ENCODE measurements at places on chromosomes 11 and 22.

- no peak for DNase-seq
Observed at GRCh38 chr11:17827006-17827405, 92.4 kb downstream of the KCNC1 start.

GRCh38 chr22:26837784-26838470, 180.5 kb downstream of the MIAT start:
- DNase-seq, result no peak

- DNase-seq, result no peak
Observed at GRCh38 chr11:95268391-95268790, 37.4 kb upstream of the SESN3 start.

GRCh38 chr22:20641919-20642579, 131.9 kb upstream of the SERPIND1 start:
- no peak for DNase-seq

- DNase-seq, result no peak
Observed at GRCh38 chr22:47048123-47049077, 285.9 kb downstream of the TBC1D22A start.

- no peak for DNase-seq
Observed at GRCh38 chr11:16160146-16160545, 196.2 kb downstream of the SOX6 start.

DNA sequence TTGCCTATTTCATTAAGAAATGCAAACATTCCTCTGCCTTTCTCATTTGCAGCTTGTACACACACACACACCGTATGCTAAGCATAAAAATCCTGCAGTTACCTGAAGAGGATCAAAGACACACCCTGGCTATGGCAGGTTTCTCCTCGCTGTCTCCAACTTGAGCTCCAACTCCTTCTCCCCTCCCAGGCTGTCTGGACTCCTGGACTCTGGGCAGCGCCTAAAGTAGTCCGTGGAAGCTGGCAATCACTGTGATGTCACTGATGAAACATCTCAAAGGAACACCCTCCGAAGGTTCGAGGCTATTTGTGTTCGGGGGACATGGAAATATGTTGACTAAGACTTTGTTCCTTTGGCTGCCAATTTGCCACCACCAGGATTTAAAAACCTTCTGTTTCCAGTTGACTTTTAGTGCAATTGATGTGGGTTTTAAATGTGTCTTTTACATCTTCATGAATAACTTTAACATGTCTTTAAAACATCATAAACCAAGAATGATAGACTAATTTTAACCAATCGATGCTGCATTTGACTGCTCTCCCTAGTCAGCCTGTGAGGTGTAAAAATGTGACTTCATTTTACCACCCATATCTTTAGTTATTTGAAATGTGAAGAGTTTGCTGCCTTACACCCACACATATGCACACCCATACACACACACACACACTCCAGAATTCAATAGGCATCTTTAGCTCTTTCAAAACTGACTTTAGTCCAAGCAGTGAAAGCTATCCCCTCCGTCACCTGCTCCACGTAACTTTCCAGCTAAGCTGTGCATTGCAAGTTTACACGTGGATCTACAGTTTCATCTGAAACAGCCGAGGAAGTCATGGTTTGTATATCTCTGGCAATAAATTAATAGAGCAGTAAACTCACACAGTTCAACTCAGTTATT, at the start of gene SLN:
Gene SLN, minus strand, starts transcription at position 196 of the 895 bp plus-strand sequence.
- no peak for DNase-seq

- DNase-seq, result no peak
Observed at GRCh38 chr11:130725421-130726233, 190.7 kb downstream of the SNX19 start.

GRCh38 chr11:19253153-19253745, 12.5 kb upstream of the E2F8 start:
- DNase-seq, result no peak

GRCh38 chr11:122743949-122744348, 88.4 kb downstream of the UBASH3B start:
- peak; percentile 65 for DNase-seq

GRCh38 chr22:29003552-29003951, 58.1 kb downstream of the C22orf31 start:
- no peak for DNase-seq

GRCh38 chr11:132263875-132264274, 893.5 kb downstream of the NTM start:
- no peak for DNase-seq

DNA sequence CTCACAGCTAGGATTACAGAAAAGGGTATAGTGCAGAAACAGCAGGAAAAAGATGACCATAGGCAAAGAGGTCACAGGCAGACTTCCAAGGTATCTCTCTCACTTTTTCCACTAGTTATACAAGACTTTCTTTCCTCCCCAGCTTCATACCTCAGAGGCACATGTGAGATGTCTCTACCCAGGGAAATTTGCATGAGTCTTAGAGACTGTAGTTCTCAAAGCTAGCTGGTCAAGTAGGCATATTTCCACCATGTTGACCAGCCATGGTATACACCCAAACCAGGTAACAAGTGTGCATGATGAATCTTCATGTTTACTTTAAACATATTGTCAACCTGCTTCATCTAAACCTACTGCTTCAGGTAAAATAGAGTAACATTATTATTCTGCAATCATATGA, 27.9 kb downstream of the PRMT3 start:
- DNase-seq, result no peak

- DNase-seq, result no peak
Observed at GRCh38 chr11:76781046-76781801, 1.9 kb upstream of the TSKU start.

- no peak for DNase-seq
Observed at GRCh38 chr11:88100151-88100550, 75.1 kb downstream of the RAB38 start.

GRCh38 chr11:12064136-12064953, 46.0 kb upstream of the MICAL2 start:
- no peak for DNase-seq

DNA sequence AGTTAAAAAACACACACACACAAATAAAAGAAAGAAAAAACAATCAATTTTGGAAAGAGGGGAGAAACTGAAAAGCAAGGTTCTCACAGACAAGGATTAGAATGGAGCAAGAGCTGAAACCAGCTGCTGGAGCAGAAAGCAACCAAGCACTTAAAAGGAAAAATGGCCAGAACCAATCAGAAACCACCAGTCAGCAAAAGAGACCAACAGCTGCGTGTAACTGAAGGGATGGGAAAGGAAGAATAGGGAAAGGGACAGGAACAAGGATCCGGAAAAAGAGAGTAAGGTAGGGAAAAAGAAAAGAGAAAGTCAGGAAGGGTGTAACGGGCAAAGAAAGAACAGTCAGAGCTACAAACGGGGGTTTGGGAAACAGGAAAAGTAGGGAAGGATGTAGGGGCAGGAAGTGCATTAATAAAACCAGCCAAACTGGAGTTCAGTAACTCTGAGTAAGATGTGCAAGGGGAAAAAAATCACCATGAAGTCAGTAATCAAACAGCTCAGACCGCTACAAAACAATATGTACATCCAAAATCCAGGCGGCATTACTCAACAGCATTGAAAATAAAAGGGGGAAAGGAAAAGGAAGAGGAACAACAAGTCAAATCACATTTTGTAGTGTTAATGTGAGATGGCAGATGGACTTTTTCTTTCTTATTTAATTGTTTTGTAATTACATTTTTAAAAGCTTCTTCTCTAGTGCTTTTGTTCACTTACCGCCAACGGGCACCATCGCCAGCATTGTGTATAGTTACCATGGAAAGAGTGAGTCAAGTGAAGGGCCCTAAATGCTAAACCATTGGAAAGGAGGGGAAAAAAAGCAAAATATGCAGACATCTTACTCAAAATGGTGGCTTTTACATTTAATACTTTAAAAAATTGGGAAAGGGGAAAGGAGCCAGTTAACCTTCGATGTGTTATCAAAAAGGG, 49.2 kb downstream of the APOL5 start:
- DNase-seq, result no peak

- DNase-seq, result no peak
Observed at GRCh38 chr11:73468590-73469161, 92.5 kb downstream of the RELT start.

DNA sequence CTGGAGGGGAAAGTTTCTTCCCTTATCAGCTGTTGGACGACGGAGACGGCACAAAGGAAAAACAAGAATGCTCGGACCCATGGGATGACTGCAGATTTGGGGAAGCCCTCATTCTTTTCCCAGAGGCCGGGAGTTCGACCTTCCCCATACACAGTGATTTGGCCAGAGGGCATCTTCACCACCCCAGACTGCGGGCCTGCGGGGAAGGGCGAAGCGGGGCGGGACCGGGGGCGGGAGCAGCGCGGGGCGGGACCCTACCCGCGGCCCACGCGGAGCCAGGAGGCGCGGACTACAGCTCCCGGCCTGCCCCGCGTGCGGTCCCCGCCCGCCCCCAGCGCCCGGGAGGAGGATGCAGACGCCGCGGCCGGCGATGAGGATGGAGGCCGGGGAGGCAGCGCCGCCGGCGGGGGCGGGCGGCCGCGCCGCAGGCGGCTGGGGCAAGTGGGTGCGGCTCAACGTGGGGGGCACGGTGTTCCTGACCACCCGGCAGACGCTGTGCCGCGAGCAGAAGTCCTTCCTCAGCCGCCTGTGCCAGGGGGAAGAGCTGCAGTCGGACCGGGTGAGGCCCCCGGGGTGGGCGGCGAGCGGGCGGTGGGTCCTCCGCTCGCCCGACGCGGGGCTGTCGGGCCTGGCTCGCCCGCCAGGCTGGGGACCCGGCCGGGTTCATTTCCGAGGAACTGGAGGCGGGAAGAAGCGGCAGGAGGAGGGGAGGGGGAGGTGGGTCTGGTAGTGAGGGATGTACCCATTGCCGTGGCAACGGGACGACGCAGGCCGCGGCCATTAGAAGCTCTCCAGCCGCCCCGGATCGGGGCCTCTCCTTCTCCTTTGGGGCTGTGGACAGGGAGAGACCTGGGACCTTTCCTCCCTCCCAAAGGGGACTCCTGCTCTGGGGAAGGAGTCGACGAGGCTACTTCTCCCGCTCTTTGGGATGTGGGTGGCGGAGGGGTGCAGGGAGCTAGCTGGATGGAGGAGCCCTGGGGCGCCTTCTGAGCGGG, at the start of gene KCTD17:
Gene KCTD17, plus strand, starts transcription at position 352 of the 995 bp plus-strand sequence. Its CDS starts 19 bp downstream, at position 371.
- DNase-seq, result peak; percentile 32

GRCh38 chr11:84857746-84858145, 769.4 kb downstream of the DLG2 start:
- no peak for DNase-seq

- DNase-seq, result peak; percentile 65
Observed at GRCh38 chr22:30649430-30650007, 13.9 kb downstream of the SLC35E4 start.

- DNase-seq, result no peak
Observed at GRCh38 chr11:45285930-45286632, at the start of gene SYT13. Gene SYT13 (minus strand): TSS chr11:45286341. CDS start chr11:45286207, 134 bp downstream.

DNA sequence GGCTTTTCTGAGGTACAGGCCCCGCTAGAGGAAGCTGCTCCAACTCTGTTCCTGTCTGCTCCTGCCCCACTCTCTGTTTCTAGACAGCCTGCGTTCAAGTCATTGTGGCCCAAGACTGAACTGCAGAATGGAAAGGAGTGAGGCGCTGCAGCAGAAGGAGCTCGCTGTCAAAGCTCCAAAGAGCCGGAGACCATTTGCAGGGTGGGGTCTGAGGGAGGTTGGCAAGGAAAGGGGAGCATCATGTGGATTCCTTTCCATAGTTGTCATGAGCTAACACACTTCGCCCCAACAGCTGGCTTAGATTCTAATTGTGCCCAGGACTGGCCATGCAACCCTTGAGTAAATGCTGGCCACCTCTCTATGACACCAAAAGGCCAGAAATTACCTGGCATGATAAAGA, 18.8 kb downstream of the APOL4 start:
- no peak for DNase-seq

DNA sequence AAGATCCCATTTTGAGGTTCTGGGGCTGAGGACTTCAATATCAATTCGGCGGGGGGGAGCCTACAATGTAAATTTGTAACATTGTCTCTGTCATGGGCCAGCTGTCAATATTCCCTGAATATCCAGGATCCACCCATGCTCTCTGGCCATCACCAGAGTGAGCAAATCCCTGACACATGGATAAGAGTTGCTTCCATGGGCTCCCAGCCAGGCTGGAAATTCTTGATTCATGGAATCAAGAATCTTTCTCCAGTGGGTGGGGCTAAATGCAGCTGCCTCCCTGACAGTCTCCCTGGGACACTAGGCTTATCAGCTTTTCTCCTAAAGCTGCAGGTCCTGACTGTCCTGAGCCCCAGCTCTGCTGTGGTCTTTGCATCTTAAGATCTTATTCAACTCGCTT, 86.9 kb upstream of the IGLL5 start:
- no peak for DNase-seq

DNA sequence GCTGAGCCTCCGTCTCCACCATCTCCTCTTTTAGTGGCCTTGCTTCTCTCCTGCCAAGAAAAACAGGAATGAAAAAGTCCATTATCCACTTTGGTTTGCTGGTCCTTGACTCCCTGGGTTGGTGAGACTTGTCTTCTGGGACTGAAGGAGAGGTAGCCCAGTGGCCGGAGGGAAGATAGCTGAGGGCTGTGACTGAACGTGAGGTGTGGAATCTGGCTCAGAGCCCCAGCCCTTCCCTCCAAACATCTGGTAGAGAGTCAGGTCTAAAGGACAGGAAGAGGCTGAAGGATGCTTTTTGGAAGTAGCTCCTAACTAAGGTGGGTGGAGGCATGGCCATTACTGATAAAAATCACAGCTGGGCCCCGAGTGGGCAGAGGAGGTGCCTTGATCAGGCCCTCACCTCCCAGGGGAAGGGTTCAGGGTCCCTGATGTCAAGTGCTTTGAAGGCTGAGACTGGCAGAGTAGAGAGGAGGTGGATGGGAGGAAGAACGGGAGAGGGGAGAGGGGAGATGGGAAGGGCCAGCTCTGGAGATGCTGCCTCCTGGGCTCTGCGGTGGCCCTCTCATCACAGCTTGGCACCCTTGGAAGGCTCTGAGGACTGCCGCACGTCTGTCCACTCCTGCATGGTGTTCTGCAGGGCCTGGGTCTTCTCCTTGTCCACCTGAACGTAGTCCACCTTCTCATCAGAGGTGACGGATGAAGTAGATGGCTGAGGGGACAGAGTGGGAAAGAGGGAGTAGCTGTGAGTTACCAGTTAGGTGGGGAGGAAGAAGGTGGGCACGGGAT, 30.2 kb downstream of the USP35 start:
- DNase-seq, result no peak

GRCh38 chr11:69040581-69041260, 8.0 kb upstream of the TPCN2 start:
- no peak for DNase-seq

DNA sequence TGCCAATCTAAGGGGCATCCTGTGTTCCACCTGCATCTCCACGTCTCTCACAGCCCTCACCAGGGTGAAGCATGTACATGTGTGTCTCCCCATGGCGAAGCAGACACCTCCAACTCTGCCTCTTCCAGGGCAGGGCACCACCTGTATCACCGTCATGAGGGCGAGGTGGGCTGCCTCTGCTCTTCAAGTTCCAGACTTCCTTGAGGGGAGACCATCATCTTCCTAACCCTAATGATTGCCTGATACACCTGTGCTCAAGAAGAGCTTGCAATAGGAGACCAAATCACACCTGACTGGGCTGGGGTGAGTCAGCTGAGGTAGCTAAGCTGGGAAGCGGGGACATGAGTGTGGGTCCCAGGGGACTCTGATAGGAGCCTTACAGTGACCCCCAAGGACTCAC, 43.7 kb downstream of the GAB4 start:
- DNase-seq, result no peak

- DNase-seq, result no peak
Observed at GRCh38 chr22:20213833-20214708, 54.0 kb downstream of the RTN4R start.

- no peak for DNase-seq
Observed at GRCh38 chr11:77038825-77039326, 4.7 kb downstream of the B3GNT6 start.
